ENCODE measurements at places on chromosomes 2 and 18.
A peak's percentile ranks its signal among the peaks of the same experiment; 100 is the strongest.

DNA sequence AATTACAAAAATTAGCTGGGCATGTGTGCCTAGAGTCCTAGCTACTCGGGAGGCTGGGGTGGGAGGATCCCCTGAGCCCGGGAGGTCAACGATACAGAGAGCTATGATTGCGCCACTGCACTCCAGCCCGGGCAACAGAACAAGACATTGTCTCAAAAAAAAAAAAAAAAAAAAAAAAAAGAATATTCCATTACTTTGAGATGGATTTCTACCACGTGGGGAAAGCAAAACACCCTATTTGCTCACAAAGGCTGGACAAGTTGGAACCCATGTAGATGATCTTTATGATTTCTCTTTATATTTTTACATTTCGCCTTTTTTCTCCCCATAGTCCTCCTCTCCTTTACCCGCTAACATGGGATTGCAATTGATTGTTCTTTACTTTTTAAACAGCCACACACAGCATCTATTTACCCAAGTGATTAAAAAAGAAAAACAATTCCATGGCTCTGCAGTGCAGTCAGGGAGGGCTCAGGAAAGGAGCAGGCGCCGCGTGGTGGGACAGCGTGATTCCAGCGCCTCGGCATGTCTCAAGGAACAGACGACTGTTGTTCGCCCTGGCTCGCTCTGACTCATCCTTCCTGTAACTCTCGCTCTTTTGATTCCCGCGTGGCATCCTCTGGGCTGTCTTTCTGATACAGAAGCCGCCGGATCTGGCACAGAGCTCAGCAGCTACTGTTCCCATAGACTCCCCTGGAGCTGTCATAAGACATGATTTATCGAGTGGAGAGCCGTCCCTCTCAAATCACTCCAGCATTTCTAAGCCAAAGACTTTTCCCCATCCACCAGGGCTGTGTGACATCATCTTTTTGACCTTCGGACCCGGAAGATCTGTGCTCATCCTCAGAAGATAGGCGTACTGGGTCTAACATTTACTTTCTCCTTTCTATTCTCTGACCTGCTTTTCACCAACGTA, 230.4 kb upstream of the AGAP1 start:
- DNase-seq, result no peak

- DNase-seq, result no peak
Observed at GRCh38 chr2:235170016-235170415, 218.2 kb downstream of the SH3BP4 start.

DNA sequence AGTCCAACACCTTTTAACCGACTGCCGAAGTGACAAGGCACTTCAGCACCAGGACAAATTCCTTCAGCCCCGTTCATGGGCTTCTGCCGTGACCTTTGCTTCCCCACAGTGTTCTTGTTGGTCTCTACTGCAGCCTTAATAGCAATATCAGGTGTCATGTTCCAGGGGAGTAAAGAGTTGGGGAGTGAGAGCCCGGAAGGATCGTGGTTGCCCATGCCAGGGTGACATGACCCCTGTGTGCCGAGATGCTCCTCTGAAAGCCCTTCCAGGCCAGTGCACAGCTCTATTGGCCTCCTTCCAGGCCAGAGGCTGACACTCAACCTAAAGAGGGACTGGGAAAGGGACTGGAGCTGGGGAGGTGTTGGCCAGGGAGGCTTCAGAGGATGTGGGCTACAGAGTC, 279.2 kb downstream of the CYRIA start:
- DNase-seq, result no peak

GRCh38 chr2:77520641-77521547, 1.3 kb downstream of the LRRTM4 start:
- no peak for DNase-seq

DNA sequence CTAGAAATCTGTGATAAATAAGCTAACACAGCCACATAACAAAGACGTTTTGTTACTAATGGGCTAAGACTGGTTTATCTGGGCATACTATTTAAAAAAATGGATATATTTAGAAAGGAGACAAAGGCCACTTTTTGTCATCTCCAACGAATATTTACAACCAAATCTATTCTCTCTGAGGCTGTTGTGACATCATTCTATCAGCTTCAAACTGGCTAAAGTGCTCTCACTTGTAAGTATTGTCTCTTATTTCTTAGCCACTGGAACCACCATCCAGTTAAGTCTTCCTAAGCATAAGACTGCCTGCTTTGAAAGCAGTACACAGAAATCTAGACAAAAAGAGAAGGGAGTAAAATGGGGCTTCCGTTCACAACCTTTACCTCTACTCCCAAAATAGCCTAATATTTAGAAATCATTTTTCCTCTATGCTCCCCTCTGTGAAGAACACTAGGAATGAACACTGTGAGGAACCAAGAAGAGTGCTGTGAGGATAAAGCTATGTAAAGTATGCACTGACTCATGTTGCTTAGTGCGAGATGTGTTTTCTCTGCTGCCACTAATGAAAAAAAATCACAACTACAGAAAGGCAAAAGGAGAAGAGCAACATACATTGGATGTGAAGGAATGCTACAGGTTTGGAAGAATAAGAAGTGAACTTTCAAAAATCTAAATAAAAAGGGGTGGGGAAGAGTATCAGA, 264.1 kb downstream of the EXOC6B start:
- DNase-seq, result no peak

GRCh38 chr18:46097801-46098615, at the start of gene ATP5F1A:
TSS of gene ATP5F1A (minus strand) at chr18:46098296. CDS start at chr18:46098231, 65 bp downstream.
- peak; percentile 76 for DNase-seq

GRCh38 chr2:43026426-43027096, 199.8 kb downstream of the ZFP36L2 start:
- no peak for DNase-seq

DNA sequence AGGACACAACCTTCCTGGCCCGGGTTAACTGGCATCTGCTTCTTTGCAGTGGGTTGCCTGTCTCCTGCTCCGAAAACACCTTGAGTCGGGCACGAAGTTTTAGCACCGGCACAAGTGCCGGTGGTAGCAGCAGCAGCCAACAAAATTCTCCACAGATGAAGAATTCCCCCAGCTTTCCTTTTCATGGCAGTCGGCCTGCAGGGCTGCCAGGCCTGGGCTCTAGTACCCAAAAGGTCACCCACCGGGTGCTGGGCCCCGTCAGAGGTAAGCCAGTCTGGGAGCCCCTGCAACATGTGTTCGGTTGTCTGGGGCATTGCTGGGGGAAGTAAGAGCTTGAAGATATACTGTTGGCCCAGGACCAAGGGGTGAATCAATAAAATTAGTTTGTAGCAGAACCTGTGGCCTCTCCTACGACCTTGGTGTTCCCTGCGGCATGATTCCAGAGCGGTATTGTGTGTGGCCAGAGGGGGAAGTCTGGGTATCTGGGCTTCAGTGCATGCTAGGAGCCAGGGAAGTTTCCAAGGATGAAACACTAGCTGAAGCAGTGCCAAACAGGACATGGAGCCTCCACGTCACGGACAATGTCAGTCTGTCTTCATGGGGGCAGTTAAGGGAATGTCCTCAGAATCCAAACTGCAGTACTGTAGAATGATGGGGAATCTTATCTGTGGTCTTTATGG, 7.8 kb downstream of the AGBL5 start:
- no peak for DNase-seq

GRCh38 chr2:73174941-73175662, 27.3 kb upstream of the NOTO start:
- DNase-seq, result no peak

DNA sequence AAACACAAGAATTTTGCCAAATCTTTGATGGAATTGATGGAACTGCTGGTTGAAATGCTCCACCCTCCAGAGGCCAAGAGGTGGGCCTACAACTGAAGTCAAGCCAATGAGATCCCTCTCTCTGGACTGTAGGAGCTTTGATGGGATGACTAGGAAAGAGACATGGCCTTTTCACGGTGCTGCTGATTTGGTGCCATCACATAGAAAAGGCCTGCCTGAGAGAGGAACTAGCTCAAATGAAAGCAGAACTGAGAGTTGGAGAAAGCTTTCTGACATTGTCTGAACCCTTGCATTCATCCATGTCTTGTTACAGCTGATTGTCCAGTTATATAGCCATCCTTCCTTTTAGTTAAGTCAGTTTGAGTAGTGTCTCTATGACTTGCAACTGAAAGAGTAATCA, 283.8 kb upstream of the LYPD1 start:
- no peak for DNase-seq

DNA sequence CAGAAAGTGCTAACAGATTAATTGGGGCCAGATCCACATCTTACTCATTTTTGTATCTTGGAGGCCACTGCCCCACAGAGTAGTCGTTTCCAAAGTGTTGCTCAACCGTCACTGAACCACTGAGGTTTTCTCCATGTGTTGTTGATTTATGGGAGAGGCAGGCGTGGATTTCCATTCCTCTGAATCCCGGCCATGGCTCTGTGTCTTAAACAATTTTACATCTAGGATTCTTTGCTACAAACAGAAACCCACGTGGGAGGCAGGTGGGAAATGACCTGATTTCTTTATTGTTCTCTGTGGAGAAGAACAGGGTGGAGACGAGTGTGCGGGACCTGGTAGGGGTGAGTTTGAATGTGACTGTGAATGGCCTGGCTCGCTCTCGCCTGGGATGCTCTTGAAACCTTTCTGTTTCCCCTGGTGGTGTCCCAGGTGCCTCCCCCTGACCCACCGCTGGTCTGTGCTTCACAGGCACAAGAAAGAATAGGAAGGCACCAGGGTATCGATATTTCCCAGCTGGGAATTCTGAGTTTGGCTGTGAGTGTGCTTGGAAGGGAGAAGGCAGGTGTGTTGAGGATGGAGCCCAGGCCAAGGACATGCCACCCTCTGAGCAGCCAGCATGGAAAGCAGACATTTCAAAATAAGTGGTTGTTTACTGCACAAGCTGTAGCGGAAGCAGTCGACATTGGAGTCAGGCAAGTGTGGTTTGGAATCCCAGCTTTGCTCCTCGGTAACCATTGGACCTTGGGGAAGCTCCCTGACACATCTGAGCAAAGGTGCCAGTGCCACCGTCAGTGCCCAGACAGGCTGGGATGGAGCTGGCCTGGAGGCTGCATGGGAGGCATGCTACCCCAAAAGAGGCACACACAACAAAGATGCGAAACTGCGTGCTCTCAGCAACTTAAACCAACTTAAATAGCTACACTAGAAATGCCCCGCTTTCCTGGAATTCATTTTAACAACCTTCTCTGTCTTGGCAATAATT, 50.0 kb downstream of the LPIN1 start:
- no peak for DNase-seq

- DNase-seq, result no peak
Observed at GRCh38 chr2:197254776-197255530, 55.6 kb downstream of the ANKRD44 start.

GRCh38 chr2:221562226-221562625, 9.9 kb downstream of the EPHA4 start:
- DNase-seq, result no peak

GRCh38 chr18:74803117-74803516, 205.4 kb downstream of the ZNF407 start:
- no peak for DNase-seq

DNA sequence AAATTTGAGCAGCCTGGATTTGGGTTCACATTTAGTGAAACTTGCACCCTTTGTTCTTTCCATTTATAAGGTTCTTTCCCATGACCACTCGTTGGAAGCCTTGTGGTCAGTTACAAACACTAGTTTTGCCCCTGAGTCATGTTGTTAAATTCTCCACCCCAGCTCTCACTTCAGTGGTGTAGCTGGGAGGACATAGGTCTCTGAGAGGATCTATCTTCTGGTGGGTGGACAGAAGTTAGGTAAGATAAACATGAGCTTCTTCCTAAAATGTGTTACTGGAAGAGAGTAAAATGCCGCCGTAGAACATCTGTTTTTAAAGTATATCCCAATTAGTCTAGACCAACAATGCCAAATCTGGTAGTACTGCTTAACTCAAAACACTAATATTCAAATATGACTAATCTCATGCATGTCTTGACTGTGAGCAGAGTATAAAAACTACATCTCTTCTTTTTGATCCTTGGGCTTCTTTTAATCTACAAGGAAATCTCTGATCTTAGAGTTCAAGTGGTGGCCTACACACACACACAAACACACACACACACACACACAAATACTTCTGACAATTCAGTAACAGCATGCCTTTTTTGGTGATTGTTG, 162.6 kb upstream of the FN1 start:
- DNase-seq, result no peak

DNA sequence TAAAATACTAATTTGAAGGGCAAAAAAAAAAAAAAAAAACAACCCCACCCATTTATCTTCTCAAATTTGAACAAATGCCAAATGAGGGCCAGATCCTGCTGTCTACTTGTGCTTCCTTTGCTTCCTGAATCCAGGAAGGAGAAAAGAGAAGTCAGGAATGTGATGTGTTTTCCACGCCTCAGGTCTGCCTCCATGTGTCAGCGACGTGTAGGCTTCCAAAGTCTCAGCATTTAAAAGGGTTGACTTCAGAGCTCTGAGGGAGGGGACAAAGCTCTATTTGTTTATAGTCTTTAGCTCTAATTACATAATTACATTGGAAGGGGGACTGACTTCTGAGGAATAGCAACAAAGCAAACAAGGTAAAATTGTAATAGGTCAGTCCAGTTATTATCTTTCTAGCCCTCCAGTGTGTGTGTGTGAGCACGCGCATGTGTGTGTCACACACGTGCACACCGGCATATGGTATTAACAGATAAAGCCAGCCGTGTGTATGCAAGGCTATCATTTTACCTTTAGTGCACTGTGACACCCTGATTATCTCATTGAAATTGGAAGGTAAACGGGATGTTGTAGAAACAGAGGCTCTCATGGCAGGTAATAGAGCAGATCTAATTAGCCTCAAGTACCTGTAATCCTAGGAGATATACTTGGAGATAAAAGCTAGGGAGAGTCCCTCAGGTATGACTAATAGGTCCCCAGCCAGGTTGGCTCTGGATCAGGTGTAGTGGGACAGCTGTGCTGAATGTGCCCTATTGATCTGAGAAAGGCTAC, 911.4 kb upstream of the ZEB2 start:
- DNase-seq, result no peak

DNA sequence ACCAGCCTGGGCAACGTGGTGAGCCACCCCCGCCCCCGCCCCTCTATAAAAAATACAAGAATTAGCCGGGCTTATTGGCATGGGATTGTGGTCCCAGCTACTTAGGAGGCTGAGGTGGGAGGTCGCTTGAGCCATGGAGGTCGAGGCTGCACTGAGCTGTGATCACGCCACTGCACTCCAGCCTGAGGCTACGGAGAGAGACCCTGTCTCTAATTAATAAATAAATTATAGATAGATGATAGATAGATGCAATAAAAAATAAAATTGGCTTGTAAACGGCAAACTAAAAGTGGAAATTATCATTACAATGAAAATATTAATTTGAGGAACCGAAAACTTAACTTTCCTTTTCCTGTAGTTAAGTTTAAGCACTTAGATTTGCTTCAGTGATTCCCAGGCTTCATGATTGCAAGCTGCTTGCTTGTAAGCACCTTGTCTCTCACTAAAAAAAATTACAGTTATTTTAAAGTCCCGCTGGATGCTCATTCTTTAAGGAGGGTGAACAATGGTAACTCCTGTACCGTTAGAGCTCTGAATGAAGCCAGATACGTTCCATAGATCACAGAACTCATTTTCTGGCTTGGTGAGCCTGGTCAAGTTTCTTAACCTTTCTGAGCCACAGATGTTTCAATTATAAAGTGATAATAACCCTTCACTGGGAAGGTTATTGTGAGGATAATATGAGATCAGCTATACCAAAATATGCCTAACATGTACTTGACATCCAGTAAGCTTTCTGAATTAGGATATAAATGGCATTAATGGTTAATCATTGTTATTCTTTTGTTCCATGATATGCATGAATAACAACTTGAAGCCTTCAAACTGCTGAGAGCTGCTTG, 9.3 kb upstream of the NARS1 start:
- no peak for DNase-seq

Data from activated T-helper 1 cell treated with anti-CD3 and anti-CD28 coated beads, Interleukin-12 subunit alpha, Interleukin-12 subunit beta, Interleukin-2, Interleukin-4 antibody, amounts not matched to agents 30 ng/mL and 10 ng/mL and 1 ng/mL, durations not matched to agents 14 hours and 24 hours and 36 hours (primary cell).